Anterior cingulate cortex (tissue), 58 donors: ENCODE measurements at places on chromosomes 4 and X.

DNA sequence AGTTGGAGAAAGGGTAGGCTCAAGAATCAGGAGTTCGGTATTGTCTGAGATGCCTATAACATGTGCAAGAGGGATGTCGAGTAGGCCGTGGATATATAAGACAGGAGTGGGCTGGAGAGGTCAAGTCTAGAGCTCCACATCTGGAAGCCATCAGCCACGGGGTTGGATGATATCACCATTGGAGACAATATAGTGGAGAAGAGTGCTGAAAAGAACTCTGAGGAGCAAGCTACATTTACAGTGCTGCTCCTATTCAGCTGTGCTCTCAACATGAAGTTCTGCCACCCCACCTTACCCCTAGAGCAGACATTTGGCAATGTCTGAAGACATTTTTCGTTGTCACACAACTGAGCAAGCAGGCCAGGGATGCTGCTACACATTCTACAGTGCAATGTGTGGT lies 20.9 kb upstream of the PLAC1 start:
- DNase-seq = no peak

DNA sequence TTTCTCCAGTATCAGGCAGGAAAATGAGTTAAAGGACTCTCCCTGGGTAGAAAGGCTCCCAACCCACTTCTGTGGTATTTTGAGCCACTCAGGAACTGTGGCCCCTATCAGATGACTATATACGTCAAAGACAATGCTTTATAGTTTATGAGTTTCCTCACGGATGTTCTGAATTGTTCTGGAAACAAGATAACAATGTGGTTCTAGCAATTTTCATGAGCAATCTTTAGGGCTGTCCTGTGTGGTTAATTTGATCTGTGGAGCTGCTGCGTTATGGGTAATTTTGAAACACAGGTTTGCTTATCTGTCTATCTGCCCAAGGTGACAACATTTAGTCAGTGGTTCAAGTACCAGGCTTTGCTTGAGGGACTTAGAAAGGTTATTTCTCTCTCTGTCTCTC lies 46.7 kb upstream of the IL2 start:
- DNase-seq = no peak

- DNase-seq = no peak
Observed at GRCh38 chr4:141417387-141417786, 196.7 kb downstream of the ZNF330 start.

GRCh38 chrX:150035531-150035930 lies 97.2 kb upstream of the EOLA2 start:
- DNase-seq = no peak

- DNase-seq = no peak
Observed at GRCh38 chr4:70508801-70509200, 9.6 kb upstream of the AMTN start.

DNA sequence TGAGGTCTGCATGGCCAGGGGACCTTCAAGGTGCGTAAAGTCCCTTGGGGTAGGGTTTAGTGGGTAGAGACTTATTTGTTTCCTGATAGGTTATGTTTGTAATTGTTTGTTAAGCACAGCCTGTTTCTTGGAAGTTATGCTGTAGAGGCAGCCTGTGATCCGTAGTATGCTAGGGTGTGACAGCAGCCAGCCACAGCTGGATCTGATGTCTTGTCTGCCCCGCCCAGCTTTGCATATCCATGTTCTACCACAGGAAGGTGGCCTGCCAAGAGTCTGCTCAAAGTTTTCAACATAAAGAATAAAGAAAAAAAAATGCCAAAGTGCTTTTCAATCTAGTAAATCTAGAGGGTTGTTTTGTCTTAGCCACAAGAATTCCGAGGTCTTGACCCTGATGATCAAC lies 19.1 kb upstream of the PRRG3 start:
- no peak for DNase-seq

- DNase-seq = no peak
Observed at GRCh38 chr4:67052814-67053675, 492.3 kb downstream of the CENPC start.

- DNase-seq = no peak
Observed at GRCh38 chrX:19702856-19703255, 184.5 kb downstream of the SH3KBP1 start.

DNA sequence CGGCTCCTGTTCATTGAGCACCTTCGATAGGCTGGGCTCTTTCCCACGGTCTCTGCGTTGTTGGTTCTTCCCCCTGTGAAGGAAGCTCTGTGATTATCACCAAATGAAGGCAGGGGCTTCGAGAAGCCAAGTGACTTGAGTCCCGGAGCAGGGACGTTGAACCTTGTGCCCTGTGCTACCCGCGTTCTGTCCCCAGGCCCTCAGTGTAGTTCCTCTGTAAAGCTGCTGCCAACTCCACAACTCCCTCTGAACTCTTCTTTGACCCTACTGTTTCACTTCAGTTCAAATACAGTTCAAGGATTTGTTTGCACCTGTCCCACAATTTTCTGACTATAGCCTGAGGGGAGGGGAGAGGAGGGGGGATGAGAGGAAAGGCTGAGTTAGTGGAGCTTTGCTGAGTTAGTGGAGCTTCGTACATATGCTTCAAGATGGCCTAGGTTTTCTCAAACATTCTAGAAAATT lies 635 bp upstream of the PHF8 start:
- peak; percentile 18 for DNase-seq

DNA sequence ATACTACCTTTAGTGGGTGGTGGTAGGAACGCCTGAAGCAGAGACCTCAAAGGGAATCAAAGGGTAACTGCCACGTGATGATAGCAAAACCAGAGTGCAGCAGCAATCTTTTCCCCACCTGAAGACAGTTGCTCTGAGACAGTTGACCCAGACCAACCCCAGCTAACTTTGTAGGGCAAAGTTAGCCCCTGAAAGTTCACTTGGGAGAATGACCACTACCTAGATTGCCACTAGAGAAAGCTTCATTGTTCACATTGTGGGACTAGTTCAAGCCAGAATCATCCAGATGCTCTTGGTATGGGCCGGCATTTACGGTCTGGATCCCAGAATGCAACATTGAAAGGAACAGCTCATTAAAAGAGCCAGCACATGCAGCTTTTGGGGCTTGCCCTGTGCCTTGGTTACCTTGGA lies 4.1 kb downstream of the SEPTIN6 start:
- DNase-seq = no peak
